Substantia nigra (tissue), 51 donors: ENCODE measurements at places on chromosomes 12 and 14.
A peak's percentile ranks its signal among the peaks of the same experiment; 100 is the strongest.

DNA sequence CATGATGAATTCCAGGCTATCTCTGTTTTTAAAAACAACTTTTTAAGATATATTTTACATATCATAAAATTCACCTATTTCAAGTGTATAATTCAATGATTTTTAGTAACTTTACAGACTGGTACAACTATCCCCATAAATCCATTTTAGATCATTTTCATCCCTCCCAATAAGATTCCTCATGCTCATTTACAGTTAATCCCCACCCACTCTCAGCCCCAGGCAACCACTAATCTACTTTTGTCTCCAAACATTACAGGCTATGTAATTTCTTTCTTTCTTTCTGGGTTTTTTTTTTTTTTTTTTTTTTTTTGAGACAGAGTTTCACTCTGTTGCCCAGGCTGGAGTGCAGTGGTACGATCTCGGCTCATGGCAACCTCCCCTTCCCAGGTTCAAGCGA, 81.3 kb downstream of the DNAI7 start:
- no peak for DNase-seq

DNA sequence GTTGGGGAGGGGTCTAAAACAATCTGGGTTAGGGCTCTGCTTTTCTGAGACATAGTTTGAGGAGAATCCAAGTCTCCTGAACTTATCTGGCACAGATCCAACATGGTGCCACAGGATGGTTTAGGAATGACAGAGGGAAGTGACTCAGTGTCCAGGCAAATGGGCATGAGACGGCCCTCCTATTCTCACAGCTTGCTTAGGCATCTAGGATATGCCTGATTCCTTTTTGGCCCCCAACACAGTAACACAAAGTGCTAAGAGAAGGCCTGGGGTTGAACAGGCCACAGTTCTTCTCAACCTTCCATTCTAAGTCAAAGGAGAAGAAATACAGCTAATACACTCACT, 117.7 kb downstream of the ZFP36L1 start:
- no peak for DNase-seq

- DNase-seq: no peak
Observed at GRCh38 chr12:53495903-53496751, 3.1 kb downstream of the MAP3K12 start.

- no peak for DNase-seq
Observed at GRCh38 chr14:40850191-40850590, 756.5 kb upstream of the LRFN5 start.

GRCh38 chr14:100213956-100214769, 24.8 kb upstream of the YY1 start:
- peak; percentile 23 for DNase-seq

DNA sequence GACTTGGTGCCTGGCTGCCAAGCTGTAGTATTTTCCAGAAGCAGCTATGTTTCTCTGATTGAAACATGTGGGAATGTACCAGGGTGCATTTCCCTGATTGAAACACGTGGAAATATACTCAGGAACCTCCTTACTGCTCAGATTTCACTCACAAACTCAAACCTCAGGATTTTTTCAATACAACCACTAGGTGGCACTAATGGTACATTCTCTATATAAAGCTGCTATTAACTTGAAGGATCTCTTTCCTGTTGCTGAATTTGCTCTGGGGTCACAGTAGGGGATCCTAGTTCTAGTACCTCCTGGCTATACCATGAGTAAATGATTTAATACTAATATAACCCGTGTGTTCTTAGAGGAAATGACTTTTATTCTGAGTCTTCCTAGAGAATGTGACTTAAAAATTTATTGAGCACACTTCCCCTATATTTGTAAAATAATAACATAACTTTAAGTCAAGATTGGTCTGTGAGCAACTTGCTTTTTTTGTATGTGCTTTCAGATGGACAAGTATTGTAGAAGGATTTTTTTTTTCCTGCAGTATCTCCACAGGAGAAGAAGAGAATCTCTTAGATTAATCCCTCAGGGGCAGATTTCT, 173.8 kb upstream of the MIS18BP1 start:
- DNase-seq: no peak
